ENCODE measurements at places on chromosomes 4 and X. TPM values are rescaled to one million over a fixed set of nuclear protein-coding genes. Genes with fewer than 3 reads are reported as not detected.

The PHOX2B gene
- not detected for total RNA-seq

The TBC1D9 gene
- total RNA-seq = 20.1 TPM

The MAGEC2 gene
- total RNA-seq = not detected

GRCh38 chr4:101158507-101158906, 188.8 kb downstream of the PPP3CA start:
- peaks cover 6% of the 10 kb centered on the region for H3K4me1 ChIP-seq
- no peak for DNase-seq
- H3K27me3 ChIP-seq = no peaks in the 10 kb centered on the region
- H3K27ac ChIP-seq = no peak overlapping the region

The NAP1L2 gene
- total RNA-seq = 5.2 TPM

- no peaks in the 10 kb centered on the region for H3K36me3 ChIP-seq
- H3K27ac ChIP-seq = no peak overlapping the region
- no peak for DNase-seq
- no peak overlapping the region for H3K4me3 ChIP-seq
Measured at GRCh38 chrX:130704053-130705038, 198.7 kb downstream of the ENOX2 start.

GRCh38 chr4:88653371-88653946, 44.2 kb downstream of the NAP1L5 start:
- DNase-seq = no peak
- no peaks in the 10 kb centered on the region for H3K27me3 ChIP-seq
- no peak overlapping the region for H3K27ac ChIP-seq
- H3K4me3 ChIP-seq = no peak overlapping the region
- H3K4me1 ChIP-seq = no peaks in the 10 kb centered on the region

DNA sequence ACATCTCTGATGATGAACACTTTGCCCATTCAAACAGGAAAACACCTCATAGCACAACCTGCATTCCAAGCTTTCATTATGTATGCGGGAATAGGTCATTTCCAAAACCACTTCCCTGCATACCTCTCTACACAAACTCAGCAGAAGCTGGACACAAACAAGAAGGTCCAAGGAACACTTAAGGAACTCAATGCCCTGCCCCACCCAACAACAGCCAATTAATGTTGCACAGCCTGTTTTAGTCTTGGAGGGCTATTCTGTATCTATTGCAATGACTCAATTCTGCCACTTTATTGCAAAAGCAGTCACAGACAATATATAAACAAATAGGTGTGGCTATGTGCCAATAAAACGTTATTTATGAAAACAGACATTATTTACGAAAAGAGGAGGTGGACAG, 16.7 kb downstream of the OPHN1 start:
- H3K4me1 ChIP-seq = peaks cover 71% of the 10 kb centered on the region
- no peak overlapping the region for H3K27ac ChIP-seq
- no peak for DNase-seq
- peaks cover 8% of the 10 kb centered on the region for H3K27me3 ChIP-seq
- no peaks in the 10 kb centered on the region for H3K36me3 ChIP-seq

The CSAG3 gene
- not detected for total RNA-seq

DNA sequence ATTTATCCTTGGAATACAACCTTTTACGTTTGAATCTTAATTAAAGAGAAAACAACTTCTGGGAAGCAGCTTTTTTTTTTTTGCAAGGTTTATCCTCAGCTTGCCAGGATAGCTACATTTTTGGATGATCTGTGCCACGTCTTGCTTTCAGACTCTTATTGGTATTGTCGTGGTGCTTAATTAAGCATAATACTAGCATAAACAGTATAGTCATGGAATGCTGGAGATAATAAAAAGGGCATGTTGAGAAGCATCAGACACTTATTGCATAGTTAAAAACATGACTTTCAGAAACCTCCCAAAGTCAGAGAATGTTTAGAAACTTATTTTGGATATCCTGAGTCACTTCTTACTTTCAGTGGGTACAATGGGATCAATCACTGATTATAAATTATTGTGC, 77.0 kb downstream of the PALLD start:
- no peak for DNase-seq
- no peaks in the 10 kb centered on the region for H3K27me3 ChIP-seq
- H3K27ac ChIP-seq = no peak overlapping the region
- peaks cover 13% of the 10 kb centered on the region for H3K4me1 ChIP-seq
- H3K36me3 ChIP-seq = no peaks in the 10 kb centered on the region

GRCh38 chr4:52838729-52839586, 23.2 kb upstream of the RASL11B start:
- no peak overlapping the region for H3K4me3 ChIP-seq
- H3K4me1 ChIP-seq = no peaks in the 10 kb centered on the region
- H3K27ac ChIP-seq = no peak overlapping the region
- H3K36me3 ChIP-seq = no peaks in the 10 kb centered on the region
- H3K27me3 ChIP-seq = no peaks in the 10 kb centered on the region

GRCh38 chr4:8039853-8040252, 100.2 kb upstream of the AFAP1 start:
- no peak overlapping the region for H3K4me3 ChIP-seq
- H3K4me1 ChIP-seq = peaks cover 7% of the 10 kb centered on the region
- no peaks in the 10 kb centered on the region for H3K36me3 ChIP-seq
- DNase-seq = no peak
- H3K27ac ChIP-seq = no peak overlapping the region
- H3K27me3 ChIP-seq = no peaks in the 10 kb centered on the region

DNA sequence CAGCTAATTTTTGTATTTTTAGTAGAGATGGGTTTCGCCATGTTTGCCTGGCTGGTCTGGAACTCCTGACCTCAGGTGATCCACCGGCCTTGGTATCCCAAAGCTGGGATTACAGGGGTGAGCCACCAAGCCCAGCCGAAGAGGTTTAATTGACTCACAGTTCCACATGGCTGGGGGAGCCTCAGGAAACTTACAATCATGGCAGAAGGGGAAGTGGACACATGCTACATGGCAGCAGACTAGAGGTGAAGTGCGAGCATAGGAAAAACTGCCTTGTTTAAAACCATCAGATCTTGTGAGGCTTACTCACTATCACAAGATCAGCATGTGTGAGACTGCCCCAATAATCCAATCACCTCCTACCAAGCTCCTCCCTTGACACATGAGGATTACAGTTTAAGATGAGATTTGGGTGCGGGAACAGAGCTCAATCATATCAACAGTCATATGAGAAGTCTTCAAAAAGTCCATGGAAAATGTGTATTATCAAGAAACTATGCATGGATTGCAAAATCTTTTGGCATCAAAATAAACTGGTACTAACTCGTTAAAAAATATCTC, 25.8 kb upstream of the RPL39 start:
- H3K27me3 ChIP-seq = no peaks in the 10 kb centered on the region
- no peaks in the 10 kb centered on the region for H3K36me3 ChIP-seq
- H3K4me3 ChIP-seq = no peak overlapping the region
- no peaks in the 10 kb centered on the region for H3K4me1 ChIP-seq
- H3K27ac ChIP-seq = peak overlapping the region; percentile 22

The SH3D19 gene
- total RNA-seq = 206 TPM

- no peak for DNase-seq
- H3K4me3 ChIP-seq = no peak overlapping the region
- no peaks in the 10 kb centered on the region for H3K27me3 ChIP-seq
- H3K4me1 ChIP-seq = no peaks in the 10 kb centered on the region
- H3K36me3 ChIP-seq = no peaks in the 10 kb centered on the region
Measured at GRCh38 chr4:180581061-180581460, 1662.1 kb upstream of the TENM3 start.

The FAM47A gene
- not detected for total RNA-seq

- H3K36me3 ChIP-seq = peaks cover 9% of the 10 kb centered on the region
- H3K4me1 ChIP-seq = peaks cover 12% of the 10 kb centered on the region
- no peaks in the 10 kb centered on the region for H3K27me3 ChIP-seq
- DNase-seq = no peak
- no peak overlapping the region for H3K27ac ChIP-seq
- no peak overlapping the region for H3K4me3 ChIP-seq
Measured at GRCh38 chr4:8047837-8048678, 108.4 kb upstream of the AFAP1 start.

DNA sequence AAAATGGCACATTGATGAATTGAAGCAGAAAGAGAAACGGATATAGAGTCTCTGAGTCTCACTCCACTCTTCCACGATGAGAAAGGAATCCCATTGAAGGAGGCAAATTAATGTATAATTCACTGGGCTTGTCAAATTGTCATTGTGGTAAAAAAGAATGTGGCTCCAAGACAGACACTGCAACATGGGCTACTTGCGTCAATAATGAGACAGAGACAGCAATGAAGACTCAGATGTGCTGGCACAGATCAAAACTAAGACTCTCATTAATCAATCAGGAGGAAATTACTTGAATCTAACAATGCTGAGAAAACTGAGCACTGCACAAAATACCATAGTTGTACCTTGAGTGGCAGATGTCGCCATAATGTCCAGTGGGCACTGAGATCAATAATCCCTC, 1485.5 kb downstream of the TECRL start:
- no peaks in the 10 kb centered on the region for H3K36me3 ChIP-seq
- no peak overlapping the region for H3K27ac ChIP-seq
- no peak overlapping the region for H3K4me3 ChIP-seq
- no peaks in the 10 kb centered on the region for H3K4me1 ChIP-seq
- H3K27me3 ChIP-seq = no peaks in the 10 kb centered on the region
- no peak for DNase-seq

GRCh38 chr4:55725057-55725456, 89.0 kb upstream of the NMU start:
- no peak overlapping the region for H3K4me3 ChIP-seq
- DNase-seq = no peak
- no peaks in the 10 kb centered on the region for H3K27me3 ChIP-seq

DNA sequence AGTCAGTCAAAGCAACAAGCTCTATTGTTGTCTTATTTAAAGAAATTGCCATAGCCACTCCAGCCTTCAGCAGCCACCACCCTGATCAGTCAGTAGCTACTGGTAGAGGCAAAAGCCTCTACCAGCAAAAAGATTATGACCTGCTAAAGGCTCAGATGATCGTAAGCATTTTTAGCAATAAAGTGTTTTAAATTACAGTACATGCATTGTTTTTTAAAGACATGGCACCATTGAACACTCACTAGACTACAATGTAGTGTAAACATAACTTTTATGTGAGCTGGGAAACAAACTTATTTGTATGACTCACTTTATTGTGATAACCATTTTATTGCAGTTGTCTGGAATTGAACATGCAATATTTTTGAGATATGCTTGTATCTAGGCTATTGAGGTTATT, 32.3 kb upstream of the DYNLT3 start:
- no peak overlapping the region for H3K4me3 ChIP-seq
- H3K36me3 ChIP-seq = no peaks in the 10 kb centered on the region
- H3K27ac ChIP-seq = no peak overlapping the region
- no peaks in the 10 kb centered on the region for H3K4me1 ChIP-seq
- H3K27me3 ChIP-seq = no peaks in the 10 kb centered on the region

The TLR6 gene
- 5.4 TPM for total RNA-seq
